ENCODE measurements at places on chromosomes 6 and 20.
A peak's percentile ranks its signal among the peaks of the same experiment; 100 is the strongest.

GRCh38 chr6:2807342-2808090, 34.1 kb downstream of the SERPINB1 start:
- DNase-seq, result no peak

- DNase-seq, result no peak
Observed at GRCh38 chr6:3509336-3509735, 52.5 kb upstream of the SLC22A23 start.

GRCh38 chr6:1104988-1105670, 206.8 kb upstream of the FOXQ1 start:
- no peak for DNase-seq

GRCh38 chr6:122783401-122783800, 3.9 kb downstream of the FABP7 start:
- DNase-seq, result no peak

- no peak for DNase-seq
Observed at GRCh38 chr6:7730001-7730783, 4.3 kb downstream of the BMP6 start.

DNA sequence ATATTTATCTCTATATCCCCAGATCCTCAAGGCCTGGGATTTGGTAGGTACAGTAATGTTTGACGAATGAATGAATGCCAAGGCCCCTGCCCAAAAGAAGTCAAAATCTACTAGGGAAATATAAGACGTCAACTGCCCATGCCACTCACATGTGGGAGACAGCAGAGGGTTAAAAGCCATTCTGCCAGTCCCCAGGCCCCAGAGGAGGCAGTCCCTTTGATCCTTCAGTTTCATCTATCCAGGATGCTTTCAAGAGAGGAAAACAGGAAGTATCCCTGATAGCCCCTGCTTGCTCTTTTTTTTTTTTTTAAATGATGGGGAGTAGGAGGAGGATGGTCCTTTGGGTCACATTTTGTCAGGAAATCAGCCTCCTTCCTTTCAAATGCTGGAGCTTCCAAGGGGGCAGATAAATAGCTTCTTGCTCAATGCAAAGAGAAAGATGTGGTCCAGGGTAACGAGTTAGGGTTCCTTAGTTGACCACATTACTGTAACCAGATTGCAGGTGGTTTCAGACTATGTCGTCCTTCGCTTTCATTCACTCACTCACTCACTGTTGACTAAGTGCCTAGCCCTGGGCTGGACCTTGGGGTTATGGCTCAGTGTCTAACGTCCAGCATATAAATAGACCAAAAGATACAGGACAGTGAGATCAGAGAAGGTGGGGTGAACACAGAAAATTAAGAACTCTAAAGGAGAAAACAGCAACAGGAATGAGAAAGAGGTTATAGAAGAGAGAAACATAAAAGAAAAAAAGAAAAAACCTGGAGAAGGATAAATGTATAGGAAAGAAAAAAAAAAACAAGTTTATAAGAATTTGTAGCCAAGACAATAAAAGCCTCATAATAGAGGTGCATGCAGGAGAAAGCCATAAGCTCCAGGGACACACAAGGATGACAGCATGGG, 64.6 kb upstream of the PIM1 start:
- no peak for DNase-seq

DNA sequence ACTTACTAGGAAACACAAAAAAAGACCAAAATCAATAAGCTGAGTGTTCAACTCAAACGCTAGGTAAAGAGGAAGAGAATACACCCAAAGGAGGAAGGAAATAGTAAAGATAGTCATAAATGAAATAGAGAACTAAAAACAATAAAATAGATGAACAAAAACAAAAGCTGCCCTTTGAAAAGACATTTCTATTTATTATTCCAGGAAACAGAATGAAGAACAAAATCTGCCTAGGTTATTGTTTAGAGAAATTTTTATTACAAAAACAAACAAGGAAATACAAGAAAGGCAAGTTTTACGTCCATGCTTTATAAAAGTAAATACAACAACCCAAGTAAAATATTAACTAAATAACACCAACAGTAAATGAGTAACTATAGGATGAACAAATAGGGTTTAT, 20.1 kb downstream of the HLA-DMB start:
- no peak for DNase-seq

- DNase-seq, result no peak
Observed at GRCh38 chr6:157557559-157557958, 176.6 kb downstream of the ZDHHC14 start.

- DNase-seq, result no peak
Observed at GRCh38 chr6:108441141-108441540, 119.6 kb upstream of the FOXO3 start.

DNA sequence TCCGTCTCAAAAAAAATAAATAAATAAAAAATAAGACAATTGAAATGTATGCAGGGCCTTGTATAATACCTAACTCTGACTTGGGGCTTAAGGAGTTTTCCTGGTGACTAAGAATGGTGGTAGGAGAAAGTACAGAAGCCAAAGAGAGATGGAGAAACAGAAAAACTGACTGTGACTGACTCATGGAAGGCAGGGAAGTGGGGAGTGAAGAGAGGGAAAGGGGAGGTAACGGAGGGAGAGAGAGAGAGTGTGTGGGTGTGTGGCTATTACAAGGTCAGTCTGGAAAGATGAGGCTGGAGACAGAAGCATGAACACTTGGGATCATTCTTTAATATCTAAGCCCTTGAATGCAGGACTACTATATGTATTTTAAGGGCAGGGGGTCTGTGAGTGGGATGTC, 38.5 kb downstream of the SNRNP48 start:
- DNase-seq, result no peak

- DNase-seq, result no peak
Observed at GRCh38 chr20:1273366-1273765, 7.3 kb downstream of the SNPH start.

DNA sequence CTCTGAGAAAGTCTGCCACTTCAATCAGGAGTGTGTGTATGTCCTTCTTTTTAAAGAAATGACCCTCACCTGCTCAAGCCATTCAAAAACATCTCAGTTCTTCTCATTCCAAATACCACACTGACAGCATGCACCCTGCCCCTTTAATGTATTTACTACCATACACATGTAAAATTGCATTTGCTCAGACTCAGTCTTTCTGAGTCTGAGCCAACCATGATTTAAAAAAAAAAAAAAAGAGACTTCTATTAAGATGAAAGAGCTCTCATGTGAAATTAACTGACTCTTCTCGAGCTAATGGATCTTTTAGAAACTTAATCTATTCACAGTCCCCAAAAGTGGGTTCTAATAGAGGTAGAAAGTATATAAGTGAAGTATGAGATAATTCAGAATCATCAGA, 1.4 kb upstream of the FILIP1 start:
- no peak for DNase-seq

DNA sequence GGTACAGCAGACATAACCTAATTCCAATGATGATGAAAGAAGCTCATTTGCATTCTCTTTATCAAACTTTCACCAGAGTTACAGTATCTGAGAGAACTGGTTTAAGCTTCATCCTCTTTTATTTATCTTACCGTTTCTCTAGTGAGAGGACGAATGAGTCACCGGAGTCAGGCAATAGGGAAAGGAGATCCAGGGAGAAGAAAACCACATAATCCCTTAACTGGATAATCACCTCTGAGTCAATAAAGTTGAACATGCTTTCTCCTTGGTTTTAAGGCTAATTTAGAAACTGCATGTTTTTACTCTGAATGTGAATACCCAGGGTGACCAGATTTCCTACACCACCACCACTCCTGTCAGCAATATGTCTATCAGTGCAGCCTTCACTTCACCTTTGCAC, 313.7 kb upstream of the TBX18 start:
- DNase-seq, result peak; percentile 9

GRCh38 chr6:129785047-129785755, 75.2 kb upstream of the ARHGAP18 start:
- DNase-seq, result no peak

- DNase-seq, result no peak
Observed at GRCh38 chr20:58800134-58800871, 50.4 kb downstream of the GNAS-AS1 start.

GRCh38 chr6:7515363-7515762, 26.1 kb upstream of the DSP start:
- no peak for DNase-seq

DNA sequence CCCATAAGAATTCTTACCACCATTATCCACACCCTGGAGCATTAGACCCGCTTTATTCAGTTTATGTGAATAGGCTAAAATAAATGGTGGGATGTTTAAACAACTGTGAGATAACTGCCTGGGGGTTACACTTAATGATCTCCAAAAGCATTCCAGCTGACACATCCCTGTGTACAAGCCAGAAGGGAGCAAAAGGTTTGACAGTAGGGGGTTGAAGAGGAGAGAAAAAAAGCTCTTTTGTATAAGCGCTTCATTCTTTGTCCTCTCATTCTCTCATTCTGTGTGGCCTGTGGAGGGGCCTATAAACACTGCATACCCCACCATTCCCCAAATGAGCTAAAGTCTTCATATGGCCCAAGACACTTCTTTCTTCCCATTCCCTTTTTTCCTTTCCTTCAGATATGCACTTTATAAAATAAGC, 30.8 kb upstream of the COL21A1 start:
- peak; percentile 78 for DNase-seq

DNA sequence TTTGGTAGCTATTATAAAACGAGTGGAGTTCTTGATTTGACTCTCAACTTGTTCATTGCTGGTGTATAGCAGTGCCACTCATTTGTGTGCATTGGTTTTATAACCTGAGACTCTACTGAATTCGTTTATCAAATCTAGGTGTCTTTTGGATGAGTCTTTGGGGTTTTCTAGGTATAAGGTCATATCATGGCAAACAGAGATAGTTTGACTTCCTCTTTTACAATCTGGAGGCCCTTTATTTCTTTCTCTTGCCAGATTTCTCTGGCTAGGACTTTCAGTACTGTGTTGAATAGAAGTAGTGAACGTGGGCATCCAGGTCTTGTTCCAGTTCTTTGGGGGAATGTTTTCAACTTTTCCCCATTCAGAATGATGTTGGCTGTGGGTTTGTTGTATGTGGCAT, 38.8 kb downstream of the SUMO4 start:
- no peak for DNase-seq

GRCh38 chr20:20204256-20204655, 151.9 kb downstream of the CFAP61 start:
- no peak for DNase-seq

- DNase-seq, result no peak
Observed at GRCh38 chr20:18430172-18430826, 36.5 kb downstream of the DZANK1 start.

DNA sequence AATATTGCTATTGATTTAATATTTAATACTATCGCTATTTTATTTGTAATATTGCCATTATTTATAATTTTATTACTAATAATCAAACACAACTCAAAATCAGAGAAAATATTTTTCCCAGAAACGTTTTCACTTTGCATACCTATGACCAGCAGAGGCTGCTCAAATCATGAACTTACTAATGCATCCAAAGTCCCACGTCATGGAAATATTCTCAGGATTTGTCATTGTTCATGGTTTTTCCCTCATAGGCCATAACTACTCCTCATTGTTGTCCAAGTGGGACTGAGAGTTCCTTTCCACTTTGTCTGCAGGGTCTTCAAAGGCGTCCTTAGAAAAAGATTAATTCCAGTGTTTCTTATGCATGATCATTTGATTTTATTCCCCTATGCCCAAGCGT, 344.8 kb downstream of the THBS2 start:
- DNase-seq, result peak; percentile 60

GRCh38 chr6:135871878-135872277, 20.4 kb downstream of the PDE7B start:
- DNase-seq, result peak; percentile 79

DNA sequence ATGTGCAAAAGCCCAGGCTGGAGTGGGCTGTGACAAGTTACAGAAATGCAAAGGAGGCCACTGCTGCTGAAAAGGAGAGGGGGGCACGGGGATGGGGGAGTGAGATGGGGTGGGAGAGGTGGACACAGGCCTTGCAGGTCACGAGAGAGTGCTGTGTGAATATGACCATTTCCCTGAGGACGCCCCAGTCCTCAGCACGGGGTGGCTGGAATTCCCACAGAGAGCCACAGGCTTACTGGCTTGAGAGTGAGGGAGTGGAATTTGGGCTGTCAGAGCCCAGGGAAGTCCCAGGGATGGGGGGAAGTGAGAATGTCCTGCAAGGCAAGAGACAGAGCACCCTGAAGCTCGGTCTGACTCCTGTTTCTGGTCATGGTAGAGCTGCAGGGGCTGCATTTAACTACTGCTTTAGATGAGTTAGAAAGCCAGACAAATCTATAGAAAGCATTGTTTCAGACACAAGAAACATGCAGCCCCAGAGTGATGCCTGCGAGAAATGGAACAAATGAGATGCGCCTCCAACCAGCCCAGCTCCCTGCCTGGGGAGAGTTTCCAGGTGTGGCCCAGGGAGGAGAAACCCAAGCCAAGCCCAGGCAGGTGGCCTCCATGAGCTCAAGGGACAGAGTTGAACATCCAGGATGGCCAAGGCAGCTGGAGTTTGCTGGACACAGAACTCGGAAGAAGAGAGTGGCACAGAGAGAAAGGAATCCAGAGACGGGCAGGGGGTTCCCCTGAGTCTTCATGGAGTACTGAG, 30.5 kb downstream of the NPEPL1 start:
- DNase-seq, result no peak

DNA sequence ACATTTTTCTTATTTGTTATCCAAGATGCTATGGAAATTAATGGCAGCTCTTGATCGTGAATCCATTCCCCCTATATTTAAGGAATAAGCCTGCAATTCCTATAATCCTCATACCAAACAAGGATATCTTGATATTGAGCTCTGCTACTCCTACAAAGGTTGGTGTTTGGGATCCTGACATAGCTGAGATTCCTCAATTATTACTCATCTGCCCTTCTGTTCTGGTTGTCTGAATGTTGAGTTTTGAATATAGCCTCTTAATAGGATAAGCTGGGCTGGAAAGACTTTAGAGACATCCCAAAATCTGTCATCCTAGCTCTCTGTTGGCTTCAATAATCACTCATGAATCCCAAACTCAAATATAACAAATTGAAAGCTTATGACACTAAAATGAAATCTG, 49.9 kb downstream of the CLIC5 start:
- no peak for DNase-seq

DNA sequence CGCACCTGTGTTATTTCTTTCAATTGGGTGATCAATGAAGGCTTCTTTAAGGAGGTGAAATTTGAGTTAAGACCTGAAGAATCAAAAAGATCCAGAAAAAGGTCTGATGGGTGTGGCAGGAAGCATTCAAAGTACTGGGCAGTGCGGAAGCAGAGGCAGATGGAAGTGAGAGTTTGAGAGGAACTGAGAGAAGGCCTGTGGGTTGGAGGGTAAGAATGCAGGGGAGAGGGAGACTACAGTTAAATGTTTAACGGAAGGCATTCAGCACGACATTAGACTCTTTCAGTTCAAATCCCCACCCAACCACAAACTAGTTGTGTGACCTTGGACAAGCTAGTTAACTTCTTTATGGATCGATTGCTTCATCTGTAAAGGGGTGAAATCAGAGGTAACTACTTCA, 50.5 kb upstream of the GCM1 start:
- no peak for DNase-seq

DNA sequence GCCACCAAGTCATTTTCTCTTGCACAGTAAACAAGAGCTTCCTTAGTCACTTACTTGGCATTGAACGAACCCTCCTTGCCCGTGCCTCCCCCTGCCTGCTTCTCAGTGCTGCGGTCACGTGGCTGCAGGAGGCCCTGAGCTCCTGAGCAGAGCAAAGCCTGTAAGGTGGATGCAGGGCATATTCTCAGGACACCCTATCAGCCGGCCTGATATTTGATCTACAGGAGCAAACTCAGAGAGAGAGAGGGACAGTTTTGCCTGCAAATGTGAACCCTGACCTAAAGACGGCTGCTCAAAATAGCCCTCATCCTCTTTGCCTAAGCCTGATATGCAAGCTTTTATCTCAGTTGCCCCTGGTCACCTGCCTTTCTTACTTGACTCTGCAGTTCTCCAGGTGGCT, 93.0 kb upstream of the POPDC3 start:
- peak; percentile 30 for DNase-seq

Measured in eye (tissue), 1 donor.